ENCODE measurements at places on chromosomes 11 and 22.

- no peak for DNase-seq
These were observed 517.8 kb downstream of the MIAT start for GRCh38 chr22:27175021-27175838.

DNA sequence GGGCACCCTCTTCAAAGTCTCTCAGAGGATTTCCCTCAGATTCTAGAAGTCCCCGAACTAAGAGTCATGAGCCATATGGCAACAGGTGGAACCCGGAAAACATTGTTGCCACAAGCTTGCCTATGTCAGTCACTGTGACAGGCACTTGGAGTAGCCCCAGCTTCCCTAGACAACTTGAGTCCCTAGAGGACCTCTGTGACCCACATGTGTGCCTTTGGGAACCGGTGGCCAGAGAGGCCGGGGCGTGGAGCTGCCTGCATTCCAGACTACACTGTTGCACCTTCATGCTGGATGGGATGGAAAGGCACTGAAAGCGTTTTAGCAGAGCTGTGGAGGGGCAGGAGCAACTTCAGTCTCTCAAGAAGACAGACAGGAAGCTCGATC lies 12.1 kb downstream of the SLC37A2 start:
- no peak for DNase-seq

DNA sequence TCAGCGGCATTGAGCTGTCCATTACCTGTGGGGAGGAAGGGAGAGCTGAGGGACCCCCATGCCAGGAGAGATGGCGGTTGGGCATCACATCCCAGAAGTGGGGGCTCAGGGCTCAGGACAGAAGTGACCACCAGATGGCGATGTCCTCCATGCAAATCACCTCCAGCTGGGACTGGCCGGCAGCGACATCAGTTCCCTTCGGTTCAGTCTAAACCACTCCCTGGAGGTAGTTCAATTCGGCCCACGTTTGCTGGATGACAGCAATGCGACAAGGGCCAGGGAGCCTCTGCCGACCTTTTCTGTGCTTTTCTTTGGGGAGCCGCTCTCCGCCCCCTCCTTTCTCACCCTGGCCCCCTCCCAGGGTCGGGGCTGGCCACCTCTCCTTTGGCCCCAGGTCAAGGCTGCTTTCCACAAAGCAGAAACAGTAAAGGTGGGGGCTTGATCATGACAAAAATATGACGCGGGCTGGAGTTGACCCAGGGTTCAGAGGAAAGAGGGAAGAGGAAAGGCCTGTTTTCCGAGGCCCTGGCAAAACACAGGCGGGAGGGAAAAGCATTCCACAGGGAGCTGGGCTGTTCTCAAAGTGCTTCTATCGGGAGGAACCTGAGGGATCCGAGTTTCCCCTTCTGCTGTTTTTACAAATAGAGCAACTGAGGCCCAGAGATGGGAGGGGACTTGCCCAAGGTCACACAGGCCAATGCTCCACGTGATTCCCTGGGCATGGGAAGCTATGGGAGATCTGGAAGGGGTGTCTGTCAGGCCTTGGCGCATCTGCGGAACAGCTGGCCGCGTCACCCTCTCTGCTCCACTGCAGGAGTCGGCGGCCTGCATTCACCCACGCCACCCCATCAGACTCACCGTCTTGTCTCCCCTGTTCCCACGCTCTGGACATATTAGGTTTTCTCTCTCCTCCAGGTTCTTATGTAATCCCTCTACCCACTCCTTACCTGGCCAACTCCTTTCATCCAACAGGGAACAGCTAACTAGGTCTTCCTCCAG lies 54.7 kb downstream of the FBXO7 start:
- DNase-seq: peak; percentile 85

- no peak for DNase-seq
These were observed 89.0 kb upstream of the BLID start for GRCh38 chr11:122205036-122205435.

DNA sequence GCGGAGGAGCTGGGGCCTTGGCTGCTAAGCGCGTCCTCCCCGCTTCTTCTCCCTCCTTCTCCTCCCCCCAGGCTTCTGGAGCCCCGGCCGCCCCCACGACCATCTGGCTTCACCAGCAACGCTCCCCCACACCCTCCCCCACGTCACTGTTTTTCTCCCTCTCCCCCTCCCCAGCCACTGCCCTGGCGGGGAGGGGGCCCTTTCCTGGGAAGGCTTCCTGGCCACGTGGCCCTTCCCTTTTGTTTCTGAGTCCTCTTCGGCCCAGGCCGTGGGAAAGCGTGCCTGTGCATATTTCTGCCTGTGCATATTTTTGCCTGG lies 27.7 kb downstream of the RTN4R start:
- DNase-seq: peak; percentile 44

- DNase-seq: peak; percentile 79
These were observed 43.6 kb upstream of the PRR5 start for GRCh38 chr22:44658311-44658953.

DNA sequence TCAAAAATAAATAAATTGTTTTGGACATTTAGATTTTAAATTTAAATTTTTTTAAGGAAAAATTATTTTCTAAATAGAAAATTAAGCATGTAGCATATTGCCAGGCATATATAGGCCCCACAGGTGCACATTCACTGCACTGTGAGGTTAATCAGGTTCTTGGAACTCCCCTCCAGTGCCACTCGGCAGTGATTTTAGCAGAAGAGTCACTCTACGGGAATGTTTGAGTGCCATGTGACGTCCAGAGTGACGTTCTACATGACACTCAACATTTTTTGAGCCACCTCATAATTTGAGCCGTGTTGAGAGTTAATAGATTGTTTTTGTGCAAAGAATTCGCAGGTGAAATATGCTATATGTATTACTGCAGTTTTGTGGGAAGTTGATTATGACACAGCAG lies 77.4 kb downstream of the SWAP70 start:
- no peak for DNase-seq

DNA sequence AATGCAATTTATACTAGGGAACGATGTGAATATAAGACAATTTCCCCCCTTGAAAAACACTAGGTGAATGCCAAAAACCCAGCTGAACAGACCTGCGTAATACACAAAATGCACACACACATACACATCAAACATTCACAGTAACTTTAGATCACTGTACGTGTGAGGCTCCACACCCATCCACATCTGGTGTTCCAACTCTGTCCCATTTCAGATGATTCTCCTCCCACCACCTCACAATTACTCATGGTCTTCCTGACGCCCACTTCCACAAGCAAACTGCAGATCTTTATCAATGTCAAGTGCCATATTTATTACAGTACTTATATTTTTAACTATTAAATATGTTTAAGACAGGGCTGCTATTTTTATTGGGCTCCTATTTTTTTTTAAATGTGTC lies 57.8 kb upstream of the TENM4 start:
- DNase-seq: no peak

GRCh38 chr22:24455751-24456426 lies 28.5 kb downstream of the ADORA2A start:
- no peak for DNase-seq

- DNase-seq: no peak
These were observed 102.4 kb downstream of the PTPRJ start for GRCh38 chr11:48082771-48083170.

GRCh38 chr22:22788460-22789037 lies 99.1 kb upstream of the IGLL5 start:
- no peak for DNase-seq

DNA sequence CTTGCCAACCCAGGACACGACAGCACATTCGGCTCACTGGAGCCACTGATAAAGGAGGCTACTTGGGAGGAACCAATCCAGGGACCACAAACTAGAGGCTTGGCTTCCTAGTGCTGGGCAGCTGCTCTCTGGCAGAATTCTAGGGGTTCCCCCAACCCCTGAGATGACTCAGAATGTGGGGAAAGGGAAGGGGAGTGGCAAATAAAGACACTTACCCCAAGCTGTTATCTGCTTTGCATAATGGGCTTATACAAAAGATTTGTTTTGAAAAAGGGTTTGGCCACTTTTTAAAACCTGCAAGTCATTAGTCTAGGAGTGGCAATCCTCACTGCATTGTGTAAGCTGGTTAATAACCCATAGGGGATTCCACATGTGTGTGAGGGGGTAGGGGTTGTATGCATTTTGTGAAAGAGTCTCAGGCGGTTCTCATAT lies 64.1 kb upstream of the LMO1 start:
- no peak for DNase-seq

- DNase-seq: no peak
These were observed 60.9 kb downstream of the SMIM38 start for GRCh38 chr11:69216647-69217051.

DNA sequence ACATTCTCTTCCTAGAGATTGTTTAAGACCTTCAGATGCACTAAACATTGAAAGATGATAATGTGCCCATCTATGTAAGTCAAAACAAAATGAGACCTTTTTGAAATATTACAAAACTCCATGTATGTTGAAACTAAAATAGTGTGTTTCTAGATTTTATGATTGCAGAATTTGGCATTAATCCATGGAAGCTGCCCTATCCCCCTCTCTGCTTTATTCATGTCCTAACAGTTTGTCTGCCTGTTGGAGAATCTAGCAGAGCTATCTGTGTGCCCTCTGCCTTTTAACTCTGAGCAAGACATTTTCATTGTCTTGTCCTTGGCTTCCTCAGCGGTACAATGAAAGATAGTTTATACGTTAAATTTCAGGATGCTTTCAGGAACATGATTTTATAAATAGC lies 105.5 kb downstream of the FAT3 start:
- DNase-seq: no peak
